ENCODE measurements at places on chromosomes 11 and 22. TPM values are rescaled to one million over a fixed set of nuclear protein-coding genes. Genes with fewer than 3 reads are reported as not detected.
A peak's percentile ranks its signal among the peaks of the same experiment; 100 is the strongest.

DNA sequence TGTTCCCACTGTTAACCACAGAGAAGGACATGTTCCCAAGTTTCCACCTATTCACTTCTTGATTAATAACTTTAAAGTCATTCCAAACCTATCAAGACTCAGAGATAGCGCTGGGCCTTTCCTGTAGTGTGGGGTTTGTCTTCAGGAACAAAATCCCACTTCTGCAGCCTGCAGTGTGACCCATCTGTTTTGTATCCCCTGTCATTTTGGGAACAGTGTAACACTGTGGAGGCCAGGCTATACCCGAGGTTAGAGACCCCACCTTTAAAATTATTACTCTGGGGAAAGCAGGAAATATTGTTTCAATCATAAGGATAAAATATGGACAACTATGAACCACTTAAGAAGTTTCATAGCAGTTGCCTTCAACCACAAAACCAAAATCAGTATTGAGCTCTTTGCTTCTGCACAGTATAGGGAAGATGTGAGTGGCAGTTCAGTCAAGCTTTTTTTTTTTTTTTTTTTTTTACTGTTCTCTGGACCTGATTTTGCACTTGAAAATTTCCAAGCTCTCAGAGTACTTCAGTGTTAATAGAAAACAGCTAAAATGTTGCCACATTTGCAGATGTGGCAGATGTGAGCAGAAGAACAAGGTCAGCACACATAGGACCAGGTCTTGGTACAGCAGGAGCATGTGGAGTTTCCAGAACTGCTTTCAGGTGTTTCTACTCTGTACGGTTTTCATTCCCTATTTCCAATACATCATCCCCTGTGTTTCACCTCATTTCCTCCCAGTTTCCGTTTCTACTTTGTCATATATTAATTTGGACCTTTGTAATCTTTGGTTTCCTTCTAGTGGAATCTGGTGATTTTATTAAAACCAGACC is 121.5 kb downstream of the MAML2 start:
- H3K27ac ChIP-seq, result no peak overlapping the region

The CEP126 gene
- 0.45 TPM for total RNA-seq

The PICALM gene
- 196 TPM for total RNA-seq

The CNIH2 gene
- not detected for total RNA-seq

The COMMD9 gene
- total RNA-seq, result 36.8 TPM

DNA sequence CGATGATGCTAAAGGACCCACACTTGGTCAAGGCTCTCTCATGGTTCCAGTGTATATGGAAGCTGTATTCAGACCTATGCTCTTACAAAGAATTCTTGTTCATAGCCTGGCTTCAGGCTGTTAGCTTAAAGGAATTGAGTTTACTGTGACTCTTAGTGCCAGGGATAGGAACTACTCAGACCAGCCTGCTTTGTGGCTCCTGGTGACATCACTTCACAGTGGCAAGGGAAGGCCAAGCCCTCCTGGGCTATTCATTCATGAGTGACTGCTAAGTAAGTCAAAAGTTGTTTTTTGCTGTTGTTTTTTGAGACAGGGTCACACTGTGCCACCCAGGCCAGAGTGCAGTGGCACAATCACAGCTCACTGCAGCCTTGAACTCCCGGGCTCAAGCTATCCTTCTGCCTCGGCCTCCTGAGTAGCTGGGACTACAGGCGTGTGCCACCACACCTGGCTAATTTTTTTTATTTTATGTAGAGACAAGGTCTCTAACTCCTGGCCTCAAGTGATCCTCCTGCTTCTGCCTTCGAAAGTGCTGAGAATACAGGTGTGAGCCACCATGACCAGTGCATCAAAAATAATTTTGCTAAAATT is 9.6 kb downstream of the ART5 start:
- H3K4me3 ChIP-seq, result no peak overlapping the region
- H3K27ac ChIP-seq, result no peak overlapping the region
- H3K4me1 ChIP-seq, result no peaks in the 10 kb centered on the region

The GSTT2B gene
- 3.1 TPM for total RNA-seq

DNA sequence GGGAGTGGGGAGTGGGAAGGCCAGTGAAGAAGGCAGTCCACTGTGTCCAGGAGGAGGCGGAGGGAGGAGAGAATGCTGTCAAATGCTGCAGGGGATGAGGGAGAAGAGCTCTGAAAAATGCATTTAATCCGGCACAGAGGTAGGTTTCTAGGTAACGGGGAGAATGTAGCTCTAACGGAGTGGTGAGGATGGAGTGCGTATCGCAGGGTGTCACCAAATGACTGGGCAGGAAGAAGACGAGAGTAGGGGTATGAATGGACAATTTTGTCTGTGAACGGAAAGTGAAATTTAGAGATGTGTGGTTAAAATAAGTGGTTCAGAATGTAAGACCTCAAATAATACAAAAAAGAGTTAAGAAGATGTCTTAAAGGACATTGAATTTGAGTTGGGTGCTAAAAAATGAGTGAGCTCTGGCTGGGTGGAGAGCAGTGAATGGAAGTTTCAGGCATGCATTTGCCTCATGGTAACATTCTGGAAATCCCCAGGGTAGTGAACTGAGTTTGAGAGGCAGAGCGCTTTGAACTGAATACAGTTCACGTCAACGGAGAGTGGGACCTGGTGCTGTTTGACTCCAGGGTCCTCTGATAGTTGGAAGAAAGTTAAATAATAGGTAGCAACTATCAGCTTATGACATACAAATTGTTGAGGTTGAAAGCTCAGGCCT is 81.3 kb upstream of the CADM1 start:
- DNase-seq, result no peak
- no peak overlapping the region for H3K4me3 ChIP-seq
- H3K27me3 ChIP-seq, result no peaks in the 10 kb centered on the region
- no peak overlapping the region for H3K27ac ChIP-seq
- no peaks in the 10 kb centered on the region for H3K36me3 ChIP-seq

The SORL1 gene
- 16.2 TPM for total RNA-seq

GRCh38 chr11:118132385-118133151 is 20.1 kb downstream of the SCN4B start:
- no peak for DNase-seq
- H3K4me1 ChIP-seq, result peaks cover 4% of the 10 kb centered on the region
- H3K27me3 ChIP-seq, result no peaks in the 10 kb centered on the region
- no peaks in the 10 kb centered on the region for H3K36me3 ChIP-seq
- peak overlapping the region; percentile 25 for H3K27ac ChIP-seq

DNA sequence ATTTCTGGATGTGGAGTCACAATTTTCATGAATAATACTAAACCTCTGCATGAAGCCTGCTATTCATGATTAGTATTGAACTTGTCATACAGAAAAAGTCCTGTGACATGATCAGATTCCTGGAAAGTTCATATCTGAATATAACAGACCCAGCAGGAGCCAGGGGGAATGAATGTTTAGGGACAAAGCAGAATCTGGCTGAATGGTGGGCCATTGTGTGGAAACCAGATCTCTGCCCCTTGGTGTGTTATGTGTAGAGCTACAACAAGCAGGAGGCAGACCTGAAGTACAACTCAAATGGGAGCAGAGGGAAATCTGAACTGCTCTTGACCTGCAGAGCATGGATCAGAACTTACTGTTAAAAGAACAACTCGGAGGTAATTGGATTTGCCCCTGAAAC is 30.3 kb downstream of the KREMEN1 start:
- no peak overlapping the region for H3K27ac ChIP-seq
- no peaks in the 10 kb centered on the region for H3K27me3 ChIP-seq
- no peak overlapping the region for H3K4me3 ChIP-seq
- peaks cover 61% of the 10 kb centered on the region for H3K36me3 ChIP-seq
- DNase-seq, result no peak

The PRG2 gene
- total RNA-seq, result not detected

The UCP3 gene
- total RNA-seq, result 0.92 TPM

The CCDC89 gene
- 0.18 TPM for total RNA-seq

GRCh38 chr11:126282361-126282735 is 545 bp upstream of the TIRAP start:
- H3K36me3 ChIP-seq, result peaks cover 15% of the 10 kb centered on the region
- H3K27me3 ChIP-seq, result no peaks in the 10 kb centered on the region

Data from esophagus squamous epithelium (tissue), 5 donors.